ENCODE measurements at places on chromosomes 2 and 18.

- no peak for DNase-seq
These were observed at the start of gene MYO7B for GRCh38 chr2:127535422-127535901. Gene MYO7B (plus strand): TSS chr2:127535683. CDS start chr2:127559723, 24,040 bp downstream.

- DNase-seq, result no peak
These were observed 2.4 kb upstream of the ARHGEF4 start for GRCh38 chr2:130834091-130834930.

GRCh38 chr2:173556816-173557215, 202.1 kb downstream of the CDCA7 start:
- no peak for DNase-seq

DNA sequence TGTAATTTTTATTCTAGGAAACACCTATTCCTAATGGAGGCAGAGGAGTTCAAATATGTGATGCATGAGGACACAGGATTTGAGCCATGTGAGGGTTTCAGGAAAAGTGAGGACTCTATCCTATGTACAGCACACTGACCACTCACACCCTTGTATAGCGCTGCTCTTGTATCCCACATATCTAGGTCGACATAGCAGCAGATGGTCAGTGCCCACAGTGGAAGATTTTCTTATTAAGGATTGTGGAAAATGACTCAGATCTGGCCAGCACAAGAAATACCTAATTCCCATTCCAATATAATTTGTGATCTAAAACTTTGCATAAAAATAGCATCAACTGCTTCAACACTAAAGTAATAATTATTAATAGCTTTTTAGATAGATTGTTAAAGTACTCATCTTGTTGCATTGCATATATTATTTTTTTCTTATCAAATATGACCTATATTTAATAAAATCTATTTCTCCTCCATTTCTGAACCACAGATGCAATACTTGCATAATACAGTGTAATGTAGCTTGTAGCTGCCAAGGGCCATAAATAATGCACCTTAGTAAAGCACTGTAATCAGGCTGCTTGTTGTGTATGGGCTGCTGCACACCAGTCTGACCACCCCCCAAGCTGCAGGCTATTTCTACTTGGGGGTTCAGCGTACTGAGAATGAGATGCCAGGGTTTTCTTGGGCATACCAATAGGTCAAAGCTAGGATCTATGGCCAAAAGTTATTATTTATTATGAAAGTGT, 442.2 kb upstream of the CWC22 start:
- DNase-seq, result no peak

- DNase-seq, result no peak
These were observed 835.9 kb upstream of the CHAC2 start for GRCh38 chr2:52931660-52932059.

DNA sequence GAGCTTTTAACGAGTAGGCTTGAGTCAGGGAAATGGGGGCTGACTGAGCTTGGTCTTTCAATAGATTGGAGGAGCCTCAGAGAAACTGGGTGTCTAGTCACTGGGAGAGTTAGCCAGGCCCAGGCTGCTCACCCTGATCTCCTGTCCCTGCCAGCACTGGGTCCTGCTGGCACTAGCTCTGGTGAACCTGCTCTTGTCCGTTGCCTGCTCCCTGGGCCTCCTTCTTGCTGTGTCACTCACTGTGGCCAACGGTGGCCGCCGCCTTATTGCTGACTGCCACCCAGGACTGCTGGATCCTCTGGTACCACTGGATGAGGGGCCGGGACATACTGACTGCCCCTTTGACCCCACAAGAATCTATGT, 720 bp downstream of the KRTCAP3 start:
- no peak for DNase-seq

DNA sequence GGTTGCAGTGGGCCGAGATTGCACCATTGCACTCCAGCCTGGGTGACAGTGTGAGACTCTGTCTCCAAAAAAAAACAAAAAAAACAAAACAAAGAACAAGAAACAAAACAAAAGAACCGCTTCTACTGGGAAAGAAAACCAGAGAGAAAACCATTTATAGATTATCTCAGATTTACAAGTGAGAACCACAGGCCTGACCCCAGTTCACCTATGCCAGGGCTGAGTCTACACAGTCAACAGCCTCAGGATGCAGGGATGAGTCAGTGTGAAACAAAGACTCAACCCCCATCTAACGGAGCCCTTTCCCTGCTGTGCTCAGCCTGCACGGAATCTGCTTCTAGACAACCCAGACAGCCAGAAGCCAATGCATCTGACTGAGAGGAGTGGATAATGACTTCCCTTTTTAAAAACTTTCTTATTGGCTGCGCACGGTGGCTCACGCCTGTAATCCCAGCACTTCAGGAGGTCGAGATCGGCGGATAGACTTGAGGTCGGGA, 25.5 kb upstream of the YWHAQ start:
- no peak for DNase-seq

DNA sequence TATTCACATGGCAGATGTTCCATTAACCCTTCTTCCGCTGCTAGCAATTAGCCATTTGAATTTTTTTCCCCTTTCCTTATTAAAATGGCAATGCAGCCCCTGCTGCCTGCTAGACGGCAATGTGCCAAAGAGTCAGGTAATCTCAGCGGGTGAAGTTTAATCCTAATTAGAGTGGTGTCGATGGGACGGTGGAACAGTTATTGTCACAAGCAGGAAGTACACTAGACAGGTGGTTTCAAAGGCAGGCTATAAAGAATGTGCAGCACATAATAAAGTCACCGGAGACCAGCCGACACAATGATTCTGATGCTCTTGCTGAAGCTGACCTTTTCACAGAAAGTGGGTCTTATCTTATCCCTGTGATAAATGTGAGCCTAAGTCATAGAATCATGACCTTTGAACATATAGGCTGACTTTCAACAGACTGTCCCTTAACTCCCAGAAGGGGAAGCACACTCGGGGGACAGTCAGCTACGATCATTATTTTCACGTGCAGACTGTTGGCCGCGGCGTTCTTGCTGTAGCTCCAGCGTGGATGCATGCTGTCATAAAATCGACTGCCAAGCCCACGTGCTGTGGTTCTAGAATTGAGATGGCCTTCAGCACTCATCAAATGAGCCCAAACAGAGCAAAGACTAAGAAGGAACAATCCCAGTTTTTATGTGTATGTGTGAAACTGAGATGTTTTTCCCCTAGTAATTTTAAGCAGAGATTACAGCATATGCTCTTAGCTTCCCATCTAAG, 926.2 kb upstream of the SOX11 start:
- DNase-seq, result no peak

DNA sequence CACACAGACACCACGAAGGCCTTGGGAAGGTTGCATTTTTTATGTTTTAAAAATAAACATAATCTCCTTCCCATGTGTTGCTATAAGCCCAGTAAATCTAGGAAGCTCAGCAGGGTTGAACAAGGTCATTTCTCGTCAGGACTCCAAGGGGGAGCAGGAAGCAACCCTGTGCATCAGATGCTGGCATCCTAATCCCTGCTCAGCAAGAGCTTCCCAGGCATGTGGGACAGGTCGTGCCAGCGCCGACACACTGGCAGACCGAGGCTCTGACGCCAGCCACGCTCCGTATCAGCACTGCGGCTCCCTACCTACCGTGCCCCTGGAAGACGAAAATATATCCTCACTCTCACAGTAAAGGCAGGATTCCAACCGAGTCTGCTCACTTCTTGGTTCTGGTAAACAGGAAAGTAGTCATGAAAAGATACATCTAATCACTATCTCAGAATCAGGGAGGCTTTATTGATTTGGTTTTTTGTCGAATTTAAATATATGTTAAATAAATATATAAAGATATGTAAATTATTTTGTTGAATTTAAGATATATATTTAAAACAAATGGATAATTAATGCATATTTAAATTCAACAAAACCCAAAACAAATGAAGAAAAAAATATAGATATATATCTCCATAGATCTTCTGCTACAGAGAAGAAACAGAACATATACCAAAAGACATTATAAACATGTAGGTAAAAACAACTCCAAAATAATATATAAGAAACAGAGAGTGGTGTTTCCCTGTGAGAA, 61.4 kb downstream of the TXNL1 start:
- DNase-seq, result no peak

DNA sequence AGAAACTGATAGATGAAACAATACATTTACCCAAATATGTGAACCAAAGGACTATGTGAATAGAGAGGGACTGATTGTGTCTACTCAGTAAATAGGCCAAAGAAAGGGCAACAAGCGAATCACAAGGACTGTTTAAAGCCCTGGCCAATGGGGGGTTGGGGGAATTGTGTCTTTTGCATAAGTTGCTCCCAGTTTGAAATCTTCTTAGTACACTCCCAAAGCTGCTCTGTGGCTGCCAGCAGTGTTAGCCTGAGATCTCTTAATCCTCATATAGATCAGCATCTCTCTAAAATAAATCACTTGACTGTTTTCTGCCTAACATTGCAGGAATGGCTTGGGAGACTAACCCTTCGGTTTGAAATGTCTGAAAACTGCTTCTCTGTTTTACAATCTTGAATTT, 236.4 kb downstream of the PLCL1 start:
- DNase-seq, result no peak

DNA sequence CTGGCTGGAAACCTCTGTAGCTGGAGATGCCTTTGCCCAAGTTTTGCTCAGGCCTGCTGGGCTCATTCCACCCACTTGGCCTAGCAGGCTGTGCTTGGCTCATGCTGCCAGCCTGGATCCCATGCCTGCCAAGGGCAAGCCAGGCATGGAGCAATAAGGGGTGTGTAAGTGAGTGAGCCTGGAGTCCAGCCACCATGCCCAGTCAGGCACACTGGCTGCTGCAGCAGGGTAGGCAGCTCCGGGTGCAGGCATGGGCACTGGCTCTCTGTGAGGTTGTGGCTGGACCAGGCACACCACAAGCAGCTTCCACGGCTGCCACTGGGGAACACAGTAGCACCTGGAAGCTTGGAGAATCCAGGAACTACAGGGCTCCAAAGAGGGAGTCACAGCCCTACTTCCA, 147.7 kb upstream of the HS6ST1 start:
- no peak for DNase-seq

GRCh38 chr2:113260991-113261390, 17.7 kb downstream of the PAX8 start:
- DNase-seq, result no peak

- no peak for DNase-seq
These were observed 25.6 kb downstream of the AP1S3 start for GRCh38 chr2:223811757-223812156.

GRCh38 chr2:23492337-23492675, 107.3 kb downstream of the KLHL29 start:
- no peak for DNase-seq

GRCh38 chr2:46548103-46548486, 68.7 kb downstream of the TMEM247 start:
- DNase-seq, result no peak

GRCh38 chr2:147173189-147173581, 671.6 kb upstream of the ACVR2A start:
- DNase-seq, result no peak

- DNase-seq, result no peak
These were observed 230.9 kb downstream of the LTBP1 start for GRCh38 chr2:33177627-33178026.

- no peak for DNase-seq
These were observed 62.1 kb upstream of the SLC16A14 start for GRCh38 chr2:230130668-230131364.

GRCh38 chr18:48319801-48320638, 89.2 kb downstream of the ZBTB7C start:
- no peak for DNase-seq

DNA sequence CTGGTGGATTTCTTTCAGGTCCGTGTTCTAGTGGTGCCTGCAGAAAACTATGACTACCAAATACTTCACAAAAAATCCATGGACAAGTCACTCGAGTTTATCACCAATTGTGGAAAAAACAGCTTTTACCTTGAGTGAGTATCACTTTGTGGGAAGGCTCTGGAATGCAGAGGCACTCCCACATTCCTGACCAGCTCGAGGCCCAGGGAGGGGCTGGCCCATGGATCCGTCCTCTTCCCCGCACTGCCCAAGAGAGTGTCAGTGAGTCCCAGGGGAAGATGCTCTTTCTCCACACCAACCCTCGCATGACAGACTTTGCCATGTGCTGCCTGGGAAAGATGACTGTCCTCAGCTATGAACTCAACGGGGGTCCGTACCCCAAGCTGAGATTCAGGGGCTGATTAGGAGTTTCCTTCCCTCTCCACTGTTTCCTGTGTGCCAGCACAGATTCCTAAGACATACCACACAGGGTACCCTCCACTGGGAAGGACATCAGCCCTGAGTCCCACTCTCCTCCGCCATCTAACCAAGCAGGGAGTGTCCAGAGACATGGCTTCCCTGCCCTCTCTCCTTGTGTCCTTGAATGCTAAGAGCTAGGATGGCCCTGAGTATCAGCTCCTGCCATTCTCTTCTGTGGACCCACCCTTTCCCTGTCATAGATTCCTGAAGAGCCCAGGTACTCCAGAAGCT, 155.9 kb downstream of the LAMA3 start:
- DNase-seq, result no peak

GRCh38 chr18:74497778-74498177, 1.6 kb downstream of the CNDP2 start:
- no peak for DNase-seq

DNA sequence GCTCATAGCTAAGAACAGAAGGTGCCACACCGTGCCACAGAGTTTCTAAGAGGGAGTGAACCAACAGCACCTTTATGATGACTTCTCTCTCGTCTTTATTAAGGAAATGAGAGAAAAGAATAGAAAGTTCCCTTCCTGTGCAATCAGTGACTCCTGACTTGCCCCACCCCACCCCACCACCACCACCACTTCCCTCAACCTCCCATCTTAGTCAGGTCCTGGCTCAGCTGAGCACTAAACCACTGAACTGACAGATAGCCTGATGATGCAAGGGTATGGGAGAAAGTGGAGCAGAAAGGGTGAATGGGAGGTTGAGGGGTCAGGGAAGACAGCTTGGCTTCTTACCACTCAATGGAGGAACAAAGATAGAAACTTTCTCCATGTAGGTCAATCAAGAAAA, 75.2 kb upstream of the RMDN2 start:
- no peak for DNase-seq

- DNase-seq, result no peak
These were observed 408.0 kb upstream of the RGPD4 start for GRCh38 chr2:107418708-107419107.

DNA sequence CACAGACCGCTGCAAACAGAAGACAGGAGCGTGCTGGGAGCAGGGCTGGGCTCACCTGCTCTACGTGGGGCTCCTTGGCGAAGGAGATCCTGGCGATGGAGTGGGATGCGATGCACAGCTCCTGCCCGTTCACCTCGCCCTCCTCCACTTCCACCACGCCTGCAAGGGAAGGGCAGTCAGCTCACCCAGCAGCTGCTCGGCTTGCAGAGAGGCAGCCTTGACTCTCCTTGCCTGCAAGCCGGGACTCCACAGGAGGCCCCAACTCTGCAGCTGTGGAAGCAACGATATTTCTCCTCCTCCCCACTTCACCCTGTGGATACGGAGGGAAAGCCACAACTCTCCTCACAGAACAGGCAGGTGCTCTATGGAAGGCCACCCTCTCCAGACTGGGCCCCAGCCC, 35.1 kb downstream of the THAP4 start:
- no peak for DNase-seq

GRCh38 chr2:54306556-54306955, 50.5 kb upstream of the TSPYL6 start:
- DNase-seq, result no peak

Data from NCI-H1436 treated with DMSO at 0.1 percent for 48 hours (cell line).